NCI-H774 (cell line): ENCODE measurements at places on chromosomes 2 and 18.

GRCh38 chr2:196331143-196331542 lies 159.8 kb upstream of the STK17B start:
- no peak for DNase-seq

GRCh38 chr2:23578964-23579671 lies 194.1 kb downstream of the KLHL29 start:
- no peak for DNase-seq

- no peak for DNase-seq
Observed at GRCh38 chr2:212228743-212229171, 309.8 kb downstream of the ERBB4 start.

DNA sequence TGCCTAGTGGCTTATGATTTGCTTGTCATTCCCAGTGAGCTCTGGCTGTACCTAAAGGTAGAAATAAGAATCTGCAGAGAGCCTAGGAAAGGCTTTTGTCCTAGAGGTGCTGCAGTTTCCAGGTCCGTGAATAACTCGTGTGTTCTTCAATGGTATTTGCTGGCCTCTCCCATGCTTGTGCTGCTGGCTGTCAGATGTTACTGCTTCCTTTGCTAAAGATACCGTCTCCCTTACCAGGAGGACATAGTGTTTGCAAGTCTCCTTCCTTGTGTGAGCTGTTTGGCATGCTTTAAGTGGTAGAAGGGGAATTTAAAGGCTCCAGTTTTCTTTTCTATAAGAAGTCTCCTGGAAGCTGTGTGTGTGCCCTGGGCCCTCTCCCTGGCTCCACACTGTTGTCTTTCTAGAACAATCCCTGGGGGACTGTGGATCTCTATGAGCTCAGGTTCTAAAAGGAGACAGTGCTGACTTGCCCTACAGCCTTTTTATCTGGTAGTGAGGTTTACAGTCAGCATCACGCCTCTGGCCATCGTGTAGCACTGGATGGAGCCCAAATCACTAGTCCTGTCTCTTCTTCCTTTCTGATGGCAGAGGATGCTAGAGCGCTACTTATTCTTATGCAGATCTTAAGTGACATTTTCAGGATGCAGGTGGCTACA lies 65.8 kb downstream of the RNF144A start:
- DNase-seq, result no peak

DNA sequence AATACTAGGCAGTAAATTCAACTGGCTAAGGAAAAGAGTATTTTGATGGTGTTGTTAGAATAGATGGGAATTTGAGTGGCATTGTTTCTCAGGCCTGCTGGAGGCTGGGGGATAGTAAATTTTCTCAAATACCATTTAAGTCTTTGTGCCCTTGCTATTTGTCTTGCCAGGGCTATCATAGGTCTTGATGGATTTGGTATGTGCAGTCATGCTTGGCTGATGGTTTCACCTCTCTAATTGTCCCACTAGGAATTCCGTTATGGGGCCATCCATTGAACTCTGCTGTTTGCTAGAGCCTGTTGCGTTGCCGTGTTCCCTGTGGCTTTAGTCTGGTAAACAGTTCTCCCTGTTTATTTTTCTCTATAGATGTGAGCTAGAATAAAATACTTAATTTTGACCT lies 438.1 kb upstream of the FAM98A start:
- no peak for DNase-seq

- no peak for DNase-seq
Observed at GRCh38 chr2:134712299-134712698, 6.5 kb downstream of the TMEM163 start.

- DNase-seq, result no peak
Observed at GRCh38 chr18:8402237-8402636, 207.0 kb upstream of the RAB12 start.

- no peak for DNase-seq
Observed at GRCh38 chr18:79772865-79773696, 24.7 kb upstream of the KCNG2 start.

GRCh38 chr2:54586494-54586893 lies 130.4 kb downstream of the SPTBN1 start:
- DNase-seq, result no peak

- no peak for DNase-seq
Observed at GRCh38 chr18:62634979-62635630, 80.2 kb upstream of the PHLPP1 start.

- no peak for DNase-seq
Observed at GRCh38 chr2:111909079-111909478, 10.7 kb downstream of the MERTK start.

- DNase-seq, result peak; percentile 50
Observed at GRCh38 chr2:5691221-5691984, 781 bp upstream of the SOX11 start.

- DNase-seq, result no peak
Observed at GRCh38 chr18:21868770-21869169, 128.2 kb downstream of the MIB1 start.

DNA sequence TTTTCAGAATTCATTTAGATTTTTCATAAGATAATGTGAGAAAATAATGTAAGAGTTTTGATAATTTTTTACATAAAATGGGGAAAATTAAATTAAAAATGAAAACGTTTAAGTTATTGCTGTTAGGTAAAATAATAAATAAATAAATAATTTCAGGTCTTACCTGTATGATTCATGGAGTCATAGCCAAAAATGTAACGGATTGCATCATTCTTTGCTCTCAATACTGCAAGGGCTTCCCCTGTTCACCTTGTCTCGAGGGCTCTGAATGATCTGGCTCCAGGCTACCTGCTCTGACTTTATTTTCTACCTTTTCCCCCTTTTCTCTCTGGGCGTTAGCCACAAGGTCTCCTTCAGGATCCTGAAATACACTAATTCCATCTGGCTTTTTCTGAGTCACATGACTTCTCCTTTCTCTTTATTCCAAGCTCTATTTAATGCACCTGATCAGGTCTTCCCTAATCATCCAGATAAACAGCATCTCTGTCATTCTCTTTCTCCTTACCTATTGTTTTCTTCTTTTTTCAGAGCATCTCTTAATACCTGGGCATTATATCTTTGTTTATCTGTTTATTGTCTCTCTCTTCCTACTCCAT lies 30.0 kb upstream of the CFAP36 start:
- no peak for DNase-seq
